ENCODE measurements at places on chromosomes 4 and X. TPM values are rescaled to one million over a fixed set of nuclear protein-coding genes. Genes with fewer than 3 reads are reported as not detected.

PLXNA3 gene
- total RNA-seq: 48.5 TPM

NAP1L2 gene
- 1.6 TPM for total RNA-seq

EDNRA gene
- not detected for total RNA-seq

SCLT1 gene
- total RNA-seq: 53.4 TPM

HTN1 gene
- not detected for total RNA-seq

NSUN7 gene
- total RNA-seq: 0.42 TPM

PNCK gene
- not detected for total RNA-seq

UCP1 gene
- total RNA-seq: not detected

MYOZ2 gene
- total RNA-seq: not detected

CENPE gene
- 56.6 TPM for total RNA-seq

CSAG3 gene
- 1.4 TPM for total RNA-seq

MAGEA8 gene
- total RNA-seq: not detected

TBC1D8B gene
- total RNA-seq: 2.2 TPM

DAPP1 gene
- total RNA-seq: 24.6 TPM

NKX3-2 gene
- total RNA-seq: not detected

SPANXA2 gene
- total RNA-seq: not detected

NPY2R gene
- total RNA-seq: not detected

TRIM61 gene
- 1.7 TPM for total RNA-seq

RASGEF1B gene
- 4.5 TPM for total RNA-seq

MAOA gene
- 3.1 TPM for total RNA-seq

AWAT2 gene
- total RNA-seq: not detected

KLHL8 gene
- 12.0 TPM for total RNA-seq

NDP gene
- total RNA-seq: not detected

MANBA gene
- total RNA-seq: 16.5 TPM

NKX6-1 gene
- not detected for total RNA-seq

GPM6B gene
- total RNA-seq: not detected

GPRIN3 gene
- 66.9 TPM for total RNA-seq

FGFBP2 gene
- 2.0 TPM for total RNA-seq

CXCL13 gene
- not detected for total RNA-seq

CT45A10 gene
- not detected for total RNA-seq

XAGE1A gene
- total RNA-seq: not detected

CTAG1B gene
- not detected for total RNA-seq

AKAP14 gene
- total RNA-seq: not detected

GAGE2A gene
- not detected for total RNA-seq

ARHGAP36 gene
- not detected for total RNA-seq

PDCL2 gene
- not detected for total RNA-seq

Measured in activated CD8-positive, alpha-beta memory T cell treated with anti-CD3 and anti-CD28 coated beads, Interleukin-2, amount 10 ng/mL, durations not matched to agents 7 days and 5 days (primary cell).